ENCODE measurements at places on chromosomes 5 and 9. TPM values are rescaled to one million over a fixed set of nuclear protein-coding genes. Genes with fewer than 3 reads are reported as not detected.

GRCh38 chr5:75756211-75756610 lies 39.0 kb upstream of the POC5 start:
- H3K27me3 ChIP-seq: peaks cover 9% of the 10 kb centered on the region
- H3K27ac ChIP-seq: no peak overlapping the region
- no peaks in the 10 kb centered on the region for H3K36me3 ChIP-seq
- DNase-seq: no peak
- H3K4me1 ChIP-seq: no peaks in the 10 kb centered on the region
- no peak overlapping the region for H3K4me3 ChIP-seq

DNA sequence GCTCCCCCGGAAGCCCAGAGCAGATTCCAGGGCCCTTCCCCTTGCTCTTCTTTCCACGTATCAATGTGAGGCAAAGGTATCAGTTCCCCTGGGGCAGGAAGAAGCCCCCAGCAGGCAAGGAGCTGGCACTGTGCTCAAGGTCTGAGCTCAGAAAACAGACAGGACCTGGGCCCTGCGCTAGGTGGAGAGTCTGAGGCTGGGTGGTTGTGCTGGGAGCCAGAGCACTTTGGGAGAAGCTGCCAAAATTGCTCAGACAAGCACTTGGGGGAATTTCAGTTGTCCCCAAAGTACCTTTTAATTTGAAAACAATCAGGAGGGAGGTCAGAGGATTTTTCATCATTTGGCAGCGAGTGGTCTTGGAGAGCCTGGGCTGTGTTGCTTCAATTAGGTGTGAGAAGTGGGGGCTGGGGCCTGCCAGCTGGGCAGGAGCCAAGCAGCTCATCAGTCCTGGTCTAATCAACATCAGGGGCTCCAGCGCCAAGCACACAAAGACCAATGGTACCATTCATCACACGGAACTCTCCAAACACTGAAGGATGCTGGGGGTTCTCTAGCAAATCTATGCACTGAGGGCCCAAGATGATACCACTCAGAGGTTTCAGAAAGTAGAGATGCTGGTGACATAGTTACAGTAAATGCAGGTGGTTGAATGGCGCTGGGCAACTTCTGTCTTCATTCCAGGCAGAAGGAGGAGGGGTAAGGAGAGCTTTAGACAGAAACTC lies 176.5 kb downstream of the SNX18 start:
- peaks cover 2% of the 10 kb centered on the region for H3K4me1 ChIP-seq
- no peak overlapping the region for H3K4me3 ChIP-seq
- no peaks in the 10 kb centered on the region for H3K27me3 ChIP-seq
- no peak overlapping the region for H3K27ac ChIP-seq

Gene SPACA9
- 3.2 TPM for total RNA-seq

GRCh38 chr9:129637673-129638439 lies 4.1 kb downstream of the ASB6 start:
- H3K27ac ChIP-seq: peak overlapping the region; percentile 36
- DNase-seq: no peak
- H3K4me3 ChIP-seq: no peak overlapping the region
- peaks cover 16% of the 10 kb centered on the region for H3K4me1 ChIP-seq
- peaks cover 26% of the 10 kb centered on the region for H3K36me3 ChIP-seq

DNA sequence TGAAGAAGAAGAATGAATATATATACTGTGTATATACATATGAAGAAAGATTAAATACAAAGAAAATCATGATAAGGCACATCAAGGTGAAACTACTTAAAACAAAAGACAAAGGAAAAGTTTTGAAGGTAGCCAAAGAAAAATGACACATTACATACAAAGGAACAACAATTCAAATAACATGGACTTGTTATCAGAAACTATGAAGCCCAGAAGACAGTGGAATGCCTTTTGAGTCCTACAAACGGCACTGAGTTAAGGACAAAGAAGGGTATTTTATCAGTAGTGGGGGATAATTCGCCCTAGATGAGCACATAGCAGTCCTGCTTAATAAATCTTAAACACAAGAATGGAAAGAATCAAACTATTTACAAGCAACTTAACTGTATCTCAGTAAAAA lies 77.8 kb downstream of the CAAP1 start:
- no peak overlapping the region for H3K27ac ChIP-seq
- no peak overlapping the region for H3K4me3 ChIP-seq
- no peak for DNase-seq
- H3K36me3 ChIP-seq: no peaks in the 10 kb centered on the region
- H3K4me1 ChIP-seq: no peaks in the 10 kb centered on the region
- peaks cover 4% of the 10 kb centered on the region for H3K27me3 ChIP-seq

- H3K4me1 ChIP-seq: no peaks in the 10 kb centered on the region
- H3K4me3 ChIP-seq: no peak overlapping the region
- H3K36me3 ChIP-seq: no peaks in the 10 kb centered on the region
- no peaks in the 10 kb centered on the region for H3K27me3 ChIP-seq
- H3K27ac ChIP-seq: no peak overlapping the region
These were observed 22.5 kb downstream of the LHFPL2 start for GRCh38 chr5:78626009-78626571.

Gene SLC27A6
- not detected for total RNA-seq

Gene C5orf46
- not detected for total RNA-seq

GRCh38 chr5:61588216-61588615 lies 256.2 kb downstream of the ZSWIM6 start:
- H3K27me3 ChIP-seq: peaks cover 6% of the 10 kb centered on the region
- H3K36me3 ChIP-seq: no peaks in the 10 kb centered on the region
- H3K4me3 ChIP-seq: no peak overlapping the region

- no peaks in the 10 kb centered on the region for H3K4me1 ChIP-seq
- no peaks in the 10 kb centered on the region for H3K36me3 ChIP-seq
- H3K27me3 ChIP-seq: peaks cover 2% of the 10 kb centered on the region
- DNase-seq: no peak
- no peak overlapping the region for H3K4me3 ChIP-seq
- H3K27ac ChIP-seq: no peak overlapping the region
These were observed 89.7 kb downstream of the CAAP1 start for GRCh38 chr9:26802921-26803320.

GRCh38 chr5:1140171-1140817 lies 28.4 kb upstream of the SLC12A7 start:
- H3K4me1 ChIP-seq: peaks cover 3% of the 10 kb centered on the region
- H3K36me3 ChIP-seq: no peaks in the 10 kb centered on the region
- no peak overlapping the region for H3K27ac ChIP-seq
- no peak overlapping the region for H3K4me3 ChIP-seq
- DNase-seq: peak; percentile 87

GRCh38 chr9:133065070-133065388 lies 3.2 kb downstream of the CEL start:
- DNase-seq: no peak
- no peak overlapping the region for H3K27ac ChIP-seq
- no peaks in the 10 kb centered on the region for H3K36me3 ChIP-seq
- no peaks in the 10 kb centered on the region for H3K27me3 ChIP-seq
- peaks cover 17% of the 10 kb centered on the region for H3K4me1 ChIP-seq

- no peak overlapping the region for H3K27ac ChIP-seq
- DNase-seq: no peak
- H3K4me1 ChIP-seq: no peaks in the 10 kb centered on the region
- H3K4me3 ChIP-seq: no peak overlapping the region
- no peaks in the 10 kb centered on the region for H3K27me3 ChIP-seq
These were observed 66.8 kb downstream of the RAB3C start for GRCh38 chr5:58649716-58650115.

DNA sequence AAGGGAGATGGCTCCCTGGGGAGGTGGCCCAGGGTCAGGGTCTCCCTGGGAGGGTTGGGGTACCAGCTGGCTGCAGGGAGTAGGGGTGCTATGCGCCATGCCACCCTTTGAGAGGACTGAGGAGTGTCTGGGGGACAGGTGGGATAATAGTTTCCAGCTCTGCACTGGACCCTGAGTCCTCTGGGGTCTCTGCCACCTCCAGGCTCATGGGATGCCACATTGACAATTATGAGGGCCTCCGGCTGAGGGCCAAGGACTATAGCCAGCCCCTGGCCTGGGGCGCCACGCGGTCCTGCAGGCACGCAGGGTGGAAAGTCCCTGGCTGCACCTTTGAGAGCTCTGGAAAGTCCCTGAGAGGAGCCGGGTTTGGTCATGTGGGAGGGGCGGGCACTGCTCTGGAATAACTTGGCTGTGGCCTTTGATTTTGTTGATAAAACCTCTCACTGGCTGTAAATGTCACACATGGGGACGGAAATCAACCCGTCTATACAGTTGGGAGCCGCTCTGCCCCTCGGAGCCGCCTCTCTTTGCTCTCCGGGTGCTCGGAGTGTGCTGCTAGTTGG lies 16.0 kb downstream of the TRAF2 start:
- no peaks in the 10 kb centered on the region for H3K27me3 ChIP-seq
- H3K27ac ChIP-seq: peak overlapping the region; percentile 96
- DNase-seq: peak; percentile 94
- H3K36me3 ChIP-seq: peaks cover 61% of the 10 kb centered on the region
- peaks cover 43% of the 10 kb centered on the region for H3K4me1 ChIP-seq
- H3K4me3 ChIP-seq: peak overlapping the region; percentile 47

DNA sequence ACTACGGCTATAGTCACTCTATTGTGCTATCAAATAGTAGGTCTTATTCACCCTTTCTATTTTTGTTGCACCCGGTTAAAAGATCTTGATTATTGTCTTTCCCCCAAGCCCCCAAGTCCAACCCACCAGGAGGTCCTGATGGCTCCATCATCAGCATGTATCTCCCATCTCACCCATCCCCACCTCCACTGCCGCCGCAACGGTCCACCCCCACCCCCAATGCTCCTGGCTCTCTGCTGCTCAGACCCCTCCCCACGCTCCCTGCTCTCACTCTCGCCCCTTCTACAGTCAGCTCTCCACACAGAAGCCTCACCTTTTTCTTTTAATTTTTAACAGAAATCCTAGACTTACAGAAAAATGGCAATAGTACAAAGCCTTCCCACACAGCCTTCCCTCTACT lies 51.5 kb upstream of the SH3PXD2B start:
- no peak for DNase-seq
- no peak overlapping the region for H3K27ac ChIP-seq
- H3K4me3 ChIP-seq: no peak overlapping the region
- H3K4me1 ChIP-seq: no peaks in the 10 kb centered on the region

GRCh38 chr5:138610918-138611677 lies 35.9 kb upstream of the HSPA9 start:
- H3K36me3 ChIP-seq: no peaks in the 10 kb centered on the region
- peak; percentile 30 for DNase-seq
- no peak overlapping the region for H3K27ac ChIP-seq

Gene INSL4
- total RNA-seq: not detected

GRCh38 chr5:1792842-1793266 lies 6.8 kb downstream of the MRPL36 start:
- DNase-seq: peak; percentile 91
- H3K36me3 ChIP-seq: peaks cover 15% of the 10 kb centered on the region
- no peaks in the 10 kb centered on the region for H3K27me3 ChIP-seq
- H3K4me1 ChIP-seq: peaks cover 84% of the 10 kb centered on the region

Gene HBEGF
- total RNA-seq: 6.4 TPM

DNA sequence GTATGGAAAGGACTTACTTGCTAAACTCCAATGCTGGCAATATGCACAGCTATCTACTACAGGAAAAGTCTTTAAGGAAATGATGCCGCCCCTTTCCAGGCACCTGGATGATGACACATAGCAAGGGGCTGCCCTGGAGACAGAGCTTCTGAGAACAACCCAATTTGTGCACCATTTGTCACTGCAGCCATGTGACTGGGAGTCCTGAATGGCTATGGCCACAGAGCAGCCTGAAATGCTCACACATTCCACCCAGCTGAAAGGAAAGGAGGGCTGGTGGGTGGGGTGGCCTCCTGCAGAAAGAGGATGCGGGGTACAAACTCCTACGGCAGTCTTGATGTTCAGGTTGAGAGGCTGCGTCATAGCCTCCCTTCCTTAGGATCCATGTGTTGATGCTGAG lies 70.1 kb upstream of the FSTL4 start:
- H3K27me3 ChIP-seq: peaks cover 18% of the 10 kb centered on the region
- H3K36me3 ChIP-seq: no peaks in the 10 kb centered on the region
- H3K4me1 ChIP-seq: no peaks in the 10 kb centered on the region
- no peak overlapping the region for H3K27ac ChIP-seq

Gene CACFD1
- total RNA-seq: 1.3 TPM

DNA sequence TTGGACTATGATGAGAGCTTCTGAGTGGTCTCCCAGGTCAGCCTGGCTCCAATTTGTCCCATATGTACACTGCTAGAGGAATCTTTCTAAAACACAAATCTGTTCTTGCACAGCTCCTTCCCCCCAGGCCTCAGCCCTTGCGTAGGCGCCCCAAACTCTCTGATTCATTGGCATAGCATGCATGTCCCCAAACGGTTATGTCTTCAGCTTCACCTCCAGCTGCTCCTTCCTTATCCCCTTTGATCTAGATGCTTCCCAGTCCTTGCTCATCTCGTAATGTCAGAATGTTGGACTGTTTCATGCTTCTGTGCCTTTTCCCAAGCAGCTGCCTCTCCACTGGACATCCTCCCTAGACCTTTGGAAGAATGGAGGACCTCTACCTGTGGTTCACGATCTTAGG lies 60.1 kb upstream of the BASP1 start:
- H3K4me3 ChIP-seq: no peak overlapping the region
- no peak overlapping the region for H3K27ac ChIP-seq
- DNase-seq: no peak
- no peaks in the 10 kb centered on the region for H3K36me3 ChIP-seq

GRCh38 chr5:115423051-115423450 lies 121.5 kb downstream of the FEM1C start:
- H3K27me3 ChIP-seq: peaks cover 19% of the 10 kb centered on the region
- H3K4me1 ChIP-seq: no peaks in the 10 kb centered on the region
- no peaks in the 10 kb centered on the region for H3K36me3 ChIP-seq
- no peak overlapping the region for H3K27ac ChIP-seq
- no peak for DNase-seq

GRCh38 chr9:87853876-87854579 lies 28.6 kb upstream of the SPATA31E1 start:
- DNase-seq: no peak
- peaks cover 5% of the 10 kb centered on the region for H3K27me3 ChIP-seq
- no peak overlapping the region for H3K4me3 ChIP-seq
- no peaks in the 10 kb centered on the region for H3K4me1 ChIP-seq
- H3K27ac ChIP-seq: no peak overlapping the region
- no peaks in the 10 kb centered on the region for H3K36me3 ChIP-seq

Gene IRX2
- total RNA-seq: not detected

DNA sequence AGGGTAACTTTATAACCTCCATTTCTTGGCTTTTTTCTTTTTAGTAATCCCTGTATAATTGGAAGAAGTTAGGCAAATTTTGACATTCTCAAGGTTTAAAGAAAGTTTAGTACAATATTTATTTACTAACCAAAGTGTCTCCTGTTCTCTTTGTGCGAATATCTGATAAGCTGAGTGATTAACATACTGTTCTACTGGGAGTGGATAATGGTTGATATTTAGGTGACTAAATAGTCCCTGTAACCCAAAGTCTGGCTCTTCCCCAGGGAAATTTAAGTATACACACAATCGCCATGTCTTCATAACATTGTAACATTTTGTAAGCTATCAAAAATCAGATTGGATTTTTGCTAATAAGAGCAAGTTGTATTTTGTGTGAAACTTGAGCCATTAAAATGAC lies 40.0 kb downstream of the CCNH start:
- H3K4me1 ChIP-seq: peaks cover 3% of the 10 kb centered on the region
- peaks cover 34% of the 10 kb centered on the region for H3K36me3 ChIP-seq
- no peak overlapping the region for H3K27ac ChIP-seq
- no peak for DNase-seq
- H3K4me3 ChIP-seq: no peak overlapping the region

DNA sequence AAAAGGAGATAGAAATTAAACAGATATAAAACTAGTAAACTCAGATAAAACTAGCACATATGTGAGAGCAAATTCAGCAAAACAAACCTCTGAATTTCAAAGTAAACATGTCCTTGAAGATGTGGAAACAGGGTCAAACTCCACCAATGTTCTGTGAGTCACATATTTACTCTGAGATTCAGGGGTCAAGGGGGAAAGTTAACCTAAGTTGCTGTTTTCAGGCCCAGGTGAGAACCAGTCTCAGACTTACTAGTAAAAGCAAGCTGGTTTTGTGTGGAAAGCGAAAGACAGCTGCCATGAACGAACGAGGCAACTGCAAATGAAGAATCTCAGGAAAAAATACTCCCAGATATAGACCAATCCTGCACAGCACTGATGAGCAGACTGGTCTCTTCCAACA lies 29.0 kb downstream of the PSMB7 start:
- peaks cover 44% of the 10 kb centered on the region for H3K4me1 ChIP-seq
- no peak overlapping the region for H3K4me3 ChIP-seq
- no peak for DNase-seq
